ENCODE measurements at places on chromosomes 12 and 14.

- DNase-seq, result no peak
Observed at GRCh38 chr14:60805841-60806430, 71.4 kb downstream of the MNAT1 start.

DNA sequence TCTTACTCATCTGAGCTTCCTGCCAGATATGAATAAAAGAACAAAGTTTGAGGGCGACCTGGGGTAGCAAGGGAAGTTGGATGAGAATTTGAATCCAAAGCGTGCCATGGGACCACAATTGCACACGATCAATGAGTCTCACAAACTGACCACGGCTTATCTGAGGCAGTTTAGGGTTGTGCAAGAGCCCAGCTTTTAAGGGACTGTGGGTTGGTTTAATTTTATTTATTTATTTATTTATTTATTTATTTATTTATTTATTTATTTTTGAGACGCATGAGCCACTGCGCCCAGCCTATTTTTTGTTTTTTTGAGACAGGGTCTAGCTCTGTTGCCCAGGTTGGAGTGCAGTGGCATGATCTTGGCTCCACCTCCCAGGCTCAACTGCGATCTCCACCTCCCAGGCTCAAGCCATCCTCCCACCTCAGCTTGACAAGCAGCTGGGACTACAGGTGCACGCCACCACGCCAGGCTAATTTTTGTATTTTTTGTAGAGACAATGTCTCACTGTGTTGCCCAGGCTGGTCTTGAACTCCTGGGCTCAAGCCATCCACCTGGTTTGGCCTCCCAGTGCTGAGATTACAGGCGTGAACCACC, 1.1 kb downstream of the AMDHD1 start:
- no peak for DNase-seq

DNA sequence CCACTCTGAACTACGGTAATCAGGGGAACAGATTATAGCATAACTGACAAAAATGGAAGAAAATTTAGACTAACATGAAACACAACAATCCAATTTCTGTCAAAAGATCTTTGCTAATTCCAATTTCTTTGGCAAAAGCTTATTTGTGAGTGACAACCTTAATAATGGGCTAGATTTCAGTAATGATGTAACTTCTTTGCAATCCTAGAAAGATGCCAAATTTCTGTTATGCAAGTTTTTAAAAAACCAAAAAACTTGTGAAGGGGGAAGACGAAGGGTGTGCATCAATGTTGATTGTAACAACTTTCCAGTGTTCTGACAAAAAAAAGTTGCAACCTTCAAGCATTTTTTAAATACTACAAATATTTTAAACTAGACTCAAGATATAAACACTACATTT, 59.9 kb downstream of the DICER1 start:
- no peak for DNase-seq

GRCh38 chr12:46351138-46351537, 21.4 kb downstream of the SLC38A2 start:
- DNase-seq, result no peak

- no peak for DNase-seq
Observed at GRCh38 chr14:36665887-36666415, 4.3 kb downstream of the PAX9 start.

- DNase-seq, result no peak
Observed at GRCh38 chr12:123150275-123150743, 581 bp downstream of the PITPNM2 start.

- DNase-seq, result no peak
Observed at GRCh38 chr12:17235996-17236395, 630.0 kb upstream of the LMO3 start.

DNA sequence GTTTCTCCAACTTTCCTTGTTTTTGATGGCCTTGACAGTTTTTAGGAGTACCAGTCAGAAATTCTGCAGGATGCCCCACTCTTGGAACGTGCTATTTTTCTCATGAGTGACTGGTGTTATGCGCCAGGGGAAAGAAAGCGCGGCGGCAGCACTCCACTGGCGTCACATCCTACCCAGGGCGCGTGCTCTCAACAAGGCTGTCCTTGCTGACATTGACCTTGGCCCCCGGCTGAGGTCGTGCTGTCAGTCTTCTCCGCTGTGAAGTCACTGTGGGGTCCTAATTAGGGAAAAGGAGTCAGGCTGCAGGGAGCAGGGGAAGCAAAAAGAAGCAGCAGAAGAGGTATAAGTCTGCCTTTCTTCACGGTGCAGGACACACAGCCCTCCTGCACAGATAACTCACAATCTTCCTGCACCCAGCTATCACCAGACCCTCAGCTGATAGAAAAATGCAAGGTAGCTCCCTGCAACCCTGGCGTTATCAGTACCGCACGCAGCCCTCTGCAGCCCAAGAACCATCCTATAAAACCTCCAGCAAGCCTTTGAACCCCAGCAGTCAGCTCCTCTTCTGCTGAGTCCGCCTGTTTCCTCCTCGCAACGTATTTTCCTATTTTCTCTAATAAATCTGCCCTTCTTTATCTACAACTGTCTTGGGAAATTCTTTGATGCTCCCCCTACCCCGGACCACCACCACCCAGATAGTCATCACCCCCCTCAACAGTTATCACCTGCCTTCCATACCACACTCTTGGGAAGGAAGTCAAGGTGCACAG, 48.0 kb upstream of the C14orf180 start:
- DNase-seq, result no peak

DNA sequence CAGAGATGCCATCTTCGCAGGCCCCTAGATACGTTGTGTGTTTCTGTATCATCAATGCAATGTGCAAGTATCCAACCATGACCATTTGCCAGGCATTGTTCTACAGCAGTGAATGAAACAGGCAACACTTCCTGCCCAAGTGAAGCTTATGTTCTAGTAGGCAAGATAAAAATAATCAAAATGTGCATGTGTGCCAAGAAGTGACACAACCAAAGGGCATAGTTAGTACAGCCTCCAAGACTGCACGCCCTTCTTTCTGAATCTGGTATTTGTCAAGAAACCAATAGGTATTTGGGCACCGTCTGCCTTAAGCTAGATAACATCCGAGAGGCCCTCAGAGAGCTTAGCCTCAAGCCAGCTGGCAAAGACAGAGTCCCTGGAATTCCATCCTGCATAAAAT, 152.0 kb downstream of the TMEM132C start:
- no peak for DNase-seq

- DNase-seq, result no peak
Observed at GRCh38 chr12:29589286-29589820, 91.9 kb upstream of the OVCH1 start.

GRCh38 chr12:125340791-125341190, 275.6 kb downstream of the AACS start:
- no peak for DNase-seq

- no peak for DNase-seq
Observed at GRCh38 chr12:24921251-24922038, 27.5 kb downstream of the BCAT1 start.

GRCh38 chr12:26782372-26783130, 50.4 kb downstream of the ITPR2 start:
- no peak for DNase-seq
